ENCODE measurements at places on chromosomes 6 and 20.
A peak's percentile ranks its signal among the peaks of the same experiment; 100 is the strongest.

GRCh38 chr20:17562804-17563305, 7.0 kb upstream of the DSTN start:
- DNase-seq = no peak

GRCh38 chr6:99246602-99247001, 102.9 kb downstream of the FAXC start:
- no peak for DNase-seq

DNA sequence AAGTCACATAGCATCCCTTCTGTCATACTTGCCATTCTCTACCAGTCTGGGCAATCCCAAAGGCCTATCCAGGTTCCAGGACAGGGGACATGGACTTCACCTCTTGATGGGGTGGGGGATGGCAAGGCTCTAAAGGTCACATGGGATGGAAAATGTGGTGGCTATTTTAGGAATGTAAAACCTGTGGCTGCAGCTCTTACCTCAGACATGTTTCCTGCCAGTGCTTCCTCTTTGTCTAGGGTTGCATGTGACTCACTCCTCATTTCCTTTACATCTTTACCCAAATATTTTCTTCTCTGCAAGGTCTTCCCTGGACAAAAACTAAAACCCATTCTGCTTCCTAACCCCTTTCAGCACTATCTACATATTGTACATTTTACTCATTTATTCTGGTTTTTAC, 135.7 kb downstream of the BTBD3 start:
- DNase-seq = no peak

DNA sequence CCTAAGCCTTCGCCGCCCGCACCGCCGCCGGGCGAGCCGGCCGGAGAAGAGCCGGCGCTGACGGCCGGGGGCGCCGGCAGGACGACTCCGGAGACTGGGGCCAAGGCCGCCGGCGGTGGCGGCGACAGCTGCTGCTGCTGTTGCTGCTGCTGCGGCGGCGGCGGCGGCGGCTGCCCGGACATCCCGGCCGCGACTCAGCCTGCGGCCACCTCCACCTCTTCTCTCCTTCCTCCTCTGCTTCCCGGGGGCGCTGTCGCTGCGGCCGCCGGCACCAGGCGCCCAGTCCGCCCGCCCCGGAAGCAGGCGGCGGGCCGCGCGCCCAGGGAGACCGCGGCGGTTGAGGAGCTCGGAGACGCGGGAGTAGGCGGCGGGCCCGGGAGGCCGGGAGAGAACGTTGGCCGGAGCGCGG, 307 bp downstream of the RANBP9 start:
- peak; percentile 24 for DNase-seq

- no peak for DNase-seq
Measured at GRCh38 chr6:111806165-111806547, 67.1 kb downstream of the FYN start.

GRCh38 chr6:84403545-84403944, 176.1 kb upstream of the CEP162 start:
- no peak for DNase-seq

- no peak for DNase-seq
Measured at GRCh38 chr6:27541212-27541932, 68.5 kb upstream of the ZNF184 start.

- DNase-seq = no peak
Measured at GRCh38 chr6:132830334-132830751, 16.0 kb downstream of the RPS12 start.

DNA sequence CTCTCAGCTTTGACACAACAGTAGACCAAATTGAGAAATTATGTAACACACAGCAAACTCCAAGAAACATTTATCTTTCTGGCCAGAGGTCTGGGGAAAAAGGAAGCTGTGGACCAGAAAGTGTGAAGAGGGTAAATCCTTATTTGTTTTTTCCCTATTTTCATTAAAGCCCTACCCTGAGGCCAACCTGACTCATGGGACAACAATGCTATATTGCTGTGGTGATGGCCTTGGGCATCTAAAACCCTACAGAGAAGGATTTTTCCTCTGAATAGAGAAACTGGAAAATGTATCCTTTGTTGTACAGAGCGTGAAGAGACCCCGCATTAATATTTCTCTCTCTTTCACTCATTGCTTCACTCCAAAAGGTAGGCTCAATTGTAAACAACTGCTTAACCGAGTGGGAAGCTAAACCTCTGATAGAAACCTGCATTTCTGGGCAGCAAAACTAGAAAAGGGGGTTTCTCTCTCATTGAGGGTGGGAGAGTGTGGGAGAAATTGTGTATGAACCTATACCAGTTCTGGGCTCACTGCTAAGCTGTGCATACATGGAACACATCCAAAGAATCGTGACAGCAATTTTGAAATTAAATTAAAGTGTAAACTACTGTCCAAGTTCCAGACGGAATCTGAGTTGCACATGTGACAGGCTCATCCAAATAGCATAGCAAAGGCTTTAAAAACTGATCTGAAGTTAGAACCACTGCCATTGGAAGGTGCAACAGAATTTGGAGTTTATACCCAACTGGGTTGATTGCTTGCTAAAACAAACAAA, 175.5 kb downstream of the CLVS2 start:
- no peak for DNase-seq

DNA sequence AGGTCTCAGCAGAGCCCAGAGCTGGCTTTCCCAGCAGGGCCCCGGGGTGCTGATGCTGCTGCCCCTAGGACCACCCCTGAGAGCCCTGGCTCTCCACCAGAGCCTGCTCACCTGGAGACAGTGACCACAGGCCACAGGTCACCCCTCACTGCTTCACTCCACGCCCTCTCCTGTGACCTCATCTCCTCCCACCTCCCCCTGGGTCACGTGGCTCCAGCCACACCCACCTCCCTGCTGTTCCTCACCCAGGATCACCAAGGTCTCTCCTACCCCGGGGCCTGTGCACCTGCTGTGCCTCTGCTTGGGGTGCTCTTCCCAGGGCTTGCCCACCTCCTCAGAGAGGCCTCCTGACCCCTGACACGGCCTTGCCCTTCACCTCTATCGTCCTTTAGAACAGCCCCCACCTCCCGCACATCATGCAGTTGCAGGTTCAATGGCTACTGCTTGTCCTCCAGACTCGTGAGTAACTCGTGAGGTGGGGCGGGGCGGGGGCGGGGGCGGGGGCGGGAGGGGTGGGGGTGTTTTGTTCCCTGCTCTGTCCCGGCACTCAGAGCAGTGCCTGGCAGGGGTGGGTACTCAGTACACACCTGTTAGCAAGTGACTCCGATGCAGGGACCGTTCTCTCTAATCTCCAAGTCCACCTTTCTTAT, 468.0 kb downstream of the PREX1 start:
- no peak for DNase-seq

GRCh38 chr20:37622728-37623127, 71.1 kb upstream of the CTNNBL1 start:
- no peak for DNase-seq

GRCh38 chr20:62595491-62595890, 46.8 kb upstream of the SLCO4A1 start:
- no peak for DNase-seq

DNA sequence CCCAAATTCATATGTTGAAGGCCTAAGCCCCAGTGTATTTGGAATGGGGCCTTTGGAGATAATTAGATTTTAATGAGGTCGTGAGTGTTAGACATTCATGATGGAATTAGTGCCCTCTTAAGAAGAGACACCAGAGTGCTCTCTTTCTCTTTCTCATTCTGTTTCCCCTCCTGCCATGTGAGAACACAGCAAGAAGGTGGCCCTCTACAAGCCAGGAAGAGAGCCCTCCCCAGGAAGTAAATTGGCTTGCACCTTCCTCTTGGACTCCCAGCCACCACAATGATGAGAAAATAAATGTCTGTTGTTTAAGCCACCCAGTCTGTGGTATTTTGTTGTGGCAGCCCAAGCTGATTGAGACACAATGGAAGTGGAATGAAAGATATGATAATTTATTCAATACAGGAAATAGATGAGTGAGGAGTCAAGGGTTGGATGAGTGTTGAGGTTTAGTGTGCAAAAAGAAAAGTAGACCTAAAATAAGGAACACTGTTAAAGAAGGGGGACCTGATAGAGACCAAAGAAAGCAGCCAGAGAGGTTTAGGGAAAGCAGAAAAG, 25.9 kb upstream of the ATXN1 start:
- no peak for DNase-seq

GRCh38 chr6:141475259-141475658, 657.5 kb upstream of the GJE1 start:
- DNase-seq = no peak

GRCh38 chr6:112986321-112986720, 639.2 kb downstream of the RFPL4B start:
- DNase-seq = no peak

- no peak for DNase-seq
Measured at GRCh38 chr20:48826069-48826468, 1.7 kb downstream of the PREX1 start.

- DNase-seq = no peak
Measured at GRCh38 chr20:23298926-23299672, 51.5 kb upstream of the NXT1 start.

DNA sequence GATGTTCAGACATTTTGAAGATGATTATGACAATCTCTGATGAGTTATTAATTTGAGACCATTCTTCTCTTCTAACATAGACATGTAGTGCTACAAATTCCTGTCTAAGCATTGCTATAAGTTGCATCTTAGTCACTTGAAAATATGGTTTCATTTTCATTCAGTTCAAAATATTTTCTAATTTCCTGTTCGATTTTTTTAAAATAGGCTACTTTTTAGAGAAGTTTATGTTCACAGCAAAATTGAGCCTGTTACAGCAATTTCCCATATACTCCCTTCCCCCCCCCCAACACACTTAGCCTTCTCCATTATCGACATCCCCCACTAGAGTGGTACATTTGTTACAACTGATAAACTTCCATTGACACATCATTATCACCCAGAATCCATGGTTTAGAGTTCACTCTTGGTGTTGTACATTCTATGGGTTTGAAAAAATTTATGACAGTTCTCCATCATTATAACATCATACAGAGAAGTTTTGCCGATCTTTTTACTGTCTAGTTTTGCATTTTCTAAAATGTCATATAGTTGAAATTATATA, 31.2 kb downstream of the PLAGL1 start:
- DNase-seq = no peak

- DNase-seq = no peak
Measured at GRCh38 chr6:159254186-159254585, 85.0 kb downstream of the FNDC1 start.

DNA sequence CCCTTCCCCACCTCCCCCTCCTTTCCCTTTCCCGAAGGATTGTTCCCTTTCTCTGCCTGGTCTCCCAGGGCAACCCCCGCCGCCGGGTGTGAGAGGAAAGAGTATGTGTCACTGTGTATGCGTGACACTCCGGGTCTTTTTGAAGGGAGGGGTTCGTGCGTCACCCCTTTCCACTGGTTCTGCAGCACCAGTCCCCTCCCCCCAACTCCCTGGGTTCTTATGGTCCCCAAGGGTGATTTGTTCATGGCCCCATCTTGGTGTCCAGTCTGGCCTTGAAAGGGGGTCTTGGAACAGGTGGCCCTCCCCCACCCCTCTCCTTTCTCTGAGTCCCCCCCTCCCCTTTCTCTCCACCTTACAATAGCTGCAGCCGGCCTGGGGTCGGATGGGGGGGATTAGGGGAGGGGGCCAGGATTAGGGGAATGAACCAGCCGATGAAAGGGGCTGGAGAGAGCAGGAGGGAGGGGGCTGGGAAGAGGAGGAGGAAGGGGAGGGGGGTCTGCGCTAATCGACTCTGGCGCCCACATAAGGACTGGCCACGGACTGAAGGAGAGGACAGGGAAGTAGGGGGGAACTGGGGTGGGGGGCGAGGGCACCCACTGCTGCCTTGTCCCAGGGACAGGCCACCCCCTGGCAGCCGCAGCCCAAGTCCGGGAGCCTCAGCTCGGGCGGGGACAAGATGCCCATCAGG, 1.3 kb upstream of the RING1 start:
- no peak for DNase-seq
